ENCODE measurements at places on chromosomes 6 and 20. TPM values are rescaled to one million over a fixed set of nuclear protein-coding genes. Genes with fewer than 3 reads are reported as not detected.

- no peaks in the 10 kb centered on the region for H3K36me3 ChIP-seq
- no peak for DNase-seq
- H3K27ac ChIP-seq = no peak overlapping the region
These were observed 713.1 kb downstream of the HDGFL1 start for GRCh38 chr6:23282252-23283021.

GRCh38 chr6:18308070-18308735 lies 43.9 kb upstream of the DEK start:
- DNase-seq = no peak
- H3K36me3 ChIP-seq = no peaks in the 10 kb centered on the region
- no peak overlapping the region for H3K4me3 ChIP-seq
- H3K27me3 ChIP-seq = peaks cover 9% of the 10 kb centered on the region
- H3K4me1 ChIP-seq = no peaks in the 10 kb centered on the region
- no peak overlapping the region for H3K27ac ChIP-seq

GRCh38 chr6:159931846-159932245 lies 37.0 kb upstream of the IGF2R start:
- H3K27ac ChIP-seq = no peak overlapping the region
- H3K4me3 ChIP-seq = no peak overlapping the region
- peaks cover 11% of the 10 kb centered on the region for H3K27me3 ChIP-seq
- peaks cover 28% of the 10 kb centered on the region for H3K4me1 ChIP-seq
- no peaks in the 10 kb centered on the region for H3K36me3 ChIP-seq

The MOXD1 gene
- not detected for total RNA-seq
